ENCODE measurements at places on chromosomes 3 and 15. TPM values are rescaled to one million over a fixed set of nuclear protein-coding genes. Genes with fewer than 3 reads are reported as not detected.

AADAC gene
- not detected for total RNA-seq

CAND2 gene
- 1.2 TPM for total RNA-seq

DNA sequence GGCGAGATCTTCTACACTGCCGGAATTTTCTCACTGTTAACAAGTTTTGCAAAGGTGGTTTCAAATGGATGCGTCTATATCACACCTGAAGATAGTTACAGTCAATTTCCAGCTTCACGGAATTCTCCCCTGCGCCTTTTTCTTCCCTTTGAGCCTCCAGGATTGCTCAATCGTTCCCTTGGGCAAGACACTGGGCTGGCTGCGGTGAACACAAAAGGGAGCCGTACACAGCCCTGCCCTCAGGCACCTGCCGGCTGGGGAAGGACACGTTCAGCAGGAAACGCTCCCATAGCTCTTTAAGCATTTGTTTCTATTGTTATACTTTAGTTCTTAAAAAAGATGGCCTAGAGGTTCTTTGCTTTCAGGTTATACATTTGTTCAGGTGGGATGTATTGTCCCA, 85.7 kb downstream of the C3orf70 start:
- H3K4me3 ChIP-seq = no peak overlapping the region
- H3K27ac ChIP-seq = no peak overlapping the region
- no peaks in the 10 kb centered on the region for H3K36me3 ChIP-seq
- peaks cover 3% of the 10 kb centered on the region for H3K27me3 ChIP-seq
- H3K4me1 ChIP-seq = no peaks in the 10 kb centered on the region
- DNase-seq = no peak

GRCh38 chr15:66658044-66658443, 44.0 kb upstream of the SMAD6 start:
- no peak overlapping the region for H3K27ac ChIP-seq
- no peaks in the 10 kb centered on the region for H3K36me3 ChIP-seq
- DNase-seq = no peak
- H3K4me1 ChIP-seq = no peaks in the 10 kb centered on the region
- H3K27me3 ChIP-seq = no peaks in the 10 kb centered on the region

ZBTB47 gene
- 39.2 TPM for total RNA-seq

MAGEL2 gene
- total RNA-seq = not detected

MYZAP gene
- not detected for total RNA-seq

DNA sequence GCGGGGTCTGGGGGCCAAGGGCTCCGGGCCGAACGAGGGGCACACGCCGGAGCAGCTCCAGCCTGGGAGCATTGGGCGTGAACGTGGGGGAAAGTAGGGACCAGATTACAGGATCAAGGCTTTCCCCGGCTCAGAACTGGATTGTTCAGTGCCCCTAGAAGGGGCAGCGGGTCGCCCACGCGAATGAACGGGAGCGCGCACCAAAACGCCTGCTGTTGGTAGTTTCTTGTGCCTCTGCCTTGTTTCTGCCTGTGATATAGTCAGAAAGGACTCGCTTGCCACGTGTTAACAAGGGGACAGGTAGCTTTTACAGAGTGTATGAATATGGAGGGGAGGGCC, 1.1 kb downstream of the CASR start:
- H3K27ac ChIP-seq = no peak overlapping the region
- peaks cover 21% of the 10 kb centered on the region for H3K27me3 ChIP-seq
- H3K36me3 ChIP-seq = no peaks in the 10 kb centered on the region
- no peak overlapping the region for H3K4me3 ChIP-seq
- H3K4me1 ChIP-seq = no peaks in the 10 kb centered on the region
- DNase-seq = peak; percentile 71

- H3K27me3 ChIP-seq = peaks cover 2% of the 10 kb centered on the region
- H3K4me3 ChIP-seq = no peak overlapping the region
- no peak overlapping the region for H3K27ac ChIP-seq
- H3K36me3 ChIP-seq = no peaks in the 10 kb centered on the region
- H3K4me1 ChIP-seq = peaks cover 15% of the 10 kb centered on the region
- DNase-seq = no peak
These were observed 8.9 kb upstream of the CMTM8 start for GRCh38 chr3:32229565-32229964.

DNA sequence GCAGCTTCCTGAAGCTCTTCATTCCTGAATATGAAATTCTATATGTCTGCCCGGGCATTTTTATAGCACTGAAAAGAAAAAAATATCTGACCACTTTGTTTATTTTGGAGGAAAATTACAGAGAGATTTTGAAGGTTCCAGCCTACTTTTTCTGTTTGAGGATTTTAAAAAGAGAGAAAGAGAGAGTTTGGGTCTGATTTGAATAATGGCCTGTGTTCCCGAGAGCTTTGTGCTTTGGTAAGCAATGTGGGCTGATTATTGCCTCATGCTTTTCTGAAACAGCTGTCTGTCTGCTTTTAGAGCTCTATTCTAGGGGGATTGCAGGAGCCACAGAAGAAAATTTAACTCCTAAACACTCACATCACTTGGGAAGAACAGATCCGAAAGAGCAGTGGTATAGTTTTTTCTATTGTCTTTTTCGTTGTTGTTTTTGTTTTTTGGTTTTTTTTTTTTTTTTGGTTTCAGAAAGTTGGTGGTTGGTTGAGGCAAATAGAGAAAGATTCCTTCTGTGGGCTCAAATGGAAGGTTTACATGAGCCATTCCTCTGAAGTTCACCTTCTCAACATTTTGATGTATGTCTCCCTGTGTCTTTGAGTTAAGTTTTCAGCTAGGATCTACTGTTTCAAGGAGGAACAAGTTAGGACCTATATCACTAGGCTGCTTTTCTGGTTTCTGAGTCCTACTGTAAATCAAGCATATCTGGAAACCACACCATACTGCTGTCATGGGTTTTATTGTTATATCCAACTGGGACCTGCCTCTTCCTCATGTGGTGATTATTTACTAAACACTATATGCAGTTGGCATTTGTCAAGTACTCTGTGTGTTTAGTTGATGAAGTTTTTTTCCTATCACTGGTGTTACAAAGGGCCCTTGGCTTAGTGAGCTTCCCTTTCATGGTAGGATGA, 178.9 kb downstream of the KCNMB2 start:
- no peaks in the 10 kb centered on the region for H3K27me3 ChIP-seq
- H3K4me3 ChIP-seq = no peak overlapping the region
- DNase-seq = no peak

DNA sequence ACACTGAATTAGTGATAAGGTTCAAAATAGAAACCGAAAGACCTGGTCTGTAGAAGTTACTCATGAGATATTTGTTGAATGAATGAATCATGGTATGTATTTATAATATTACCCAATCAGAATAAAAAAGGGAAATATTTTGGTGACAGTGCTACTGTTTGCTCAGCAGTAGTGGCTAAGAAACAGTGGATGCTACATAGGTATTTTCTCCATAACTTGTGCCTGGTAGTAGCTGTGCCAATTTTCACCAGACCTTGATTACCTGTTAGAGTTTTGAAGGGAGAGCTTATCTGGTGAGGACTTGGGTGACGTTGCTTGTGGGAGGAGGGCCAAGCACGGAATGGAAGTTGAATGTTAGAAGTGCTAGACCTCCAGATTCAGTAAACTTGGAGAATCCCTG, 14.3 kb downstream of the LIMD1 start:
- H3K36me3 ChIP-seq = peaks cover 9% of the 10 kb centered on the region
- H3K4me3 ChIP-seq = no peak overlapping the region
- peak; percentile 81 for DNase-seq
- H3K27ac ChIP-seq = peak overlapping the region; percentile 73
- H3K4me1 ChIP-seq = peaks cover 32% of the 10 kb centered on the region

DNA sequence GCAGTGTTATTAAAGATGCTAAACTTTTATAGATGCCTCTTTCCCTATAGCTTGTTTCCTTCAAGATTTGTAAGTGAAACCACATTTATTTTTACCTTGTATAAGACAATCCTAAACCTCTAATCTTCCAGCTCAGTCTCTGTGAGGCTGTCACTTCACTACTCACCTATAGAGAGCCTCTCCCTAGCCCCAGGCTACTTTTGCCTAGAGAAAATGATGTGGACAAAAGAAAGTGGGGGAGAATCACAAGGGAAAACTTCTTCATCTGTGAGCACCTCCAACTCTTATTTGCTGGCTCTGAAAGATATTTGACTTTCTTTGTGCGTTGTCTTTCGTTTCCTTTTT, 74.9 kb upstream of the SCN5A start:
- H3K27me3 ChIP-seq = peaks cover 10% of the 10 kb centered on the region
- peaks cover 2% of the 10 kb centered on the region for H3K4me1 ChIP-seq
- no peak overlapping the region for H3K4me3 ChIP-seq
- H3K27ac ChIP-seq = no peak overlapping the region

GRCh38 chr3:197545571-197545970, 10.2 kb downstream of the BDH1 start:
- no peaks in the 10 kb centered on the region for H3K4me1 ChIP-seq
- H3K4me3 ChIP-seq = no peak overlapping the region
- no peak for DNase-seq
- H3K27me3 ChIP-seq = no peaks in the 10 kb centered on the region
- H3K36me3 ChIP-seq = no peaks in the 10 kb centered on the region
- no peak overlapping the region for H3K27ac ChIP-seq

GRCh38 chr3:21331321-21331720, 419.7 kb downstream of the ZNF385D start:
- DNase-seq = no peak
- H3K27ac ChIP-seq = no peak overlapping the region
- H3K4me3 ChIP-seq = no peak overlapping the region
- H3K4me1 ChIP-seq = no peaks in the 10 kb centered on the region

CDHR4 gene
- not detected for total RNA-seq

CFAP92 gene
- total RNA-seq = not detected

GOLIM4 gene
- total RNA-seq = 50.1 TPM

DNA sequence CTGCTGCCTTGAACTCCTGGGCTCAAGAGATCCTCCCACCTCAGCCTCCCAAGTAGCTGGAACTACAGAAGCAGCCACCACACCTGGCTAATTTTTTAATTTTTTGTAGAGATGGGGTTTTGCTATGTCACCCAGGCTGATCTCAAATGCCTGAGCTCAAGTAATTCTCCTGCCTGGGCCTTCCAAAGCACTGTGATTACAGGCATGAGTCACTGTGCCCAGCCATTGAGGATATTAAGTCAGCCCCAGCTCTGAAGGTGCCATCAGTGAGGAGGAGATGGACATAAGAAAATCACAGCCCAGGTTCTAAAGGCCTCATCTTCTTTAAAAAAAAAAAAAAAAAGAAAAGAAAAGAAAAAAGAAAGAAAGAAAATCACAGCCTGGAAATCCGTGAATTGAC, 26.6 kb upstream of the PSTPIP1 start:
- H3K4me3 ChIP-seq = no peak overlapping the region
- H3K27me3 ChIP-seq = peaks cover 33% of the 10 kb centered on the region
- H3K4me1 ChIP-seq = peaks cover 5% of the 10 kb centered on the region

- no peak overlapping the region for H3K4me3 ChIP-seq
- H3K27me3 ChIP-seq = no peaks in the 10 kb centered on the region
- H3K36me3 ChIP-seq = peaks cover 24% of the 10 kb centered on the region
These were observed 15.3 kb downstream of the SNX1 start for GRCh38 chr15:64110950-64111678.

DISP2 gene
- 0.36 TPM for total RNA-seq

EFL1 gene
- total RNA-seq = 30.9 TPM

- H3K27ac ChIP-seq = peak overlapping the region; percentile 92
- peak; percentile 42 for DNase-seq
- H3K27me3 ChIP-seq = no peaks in the 10 kb centered on the region
These were observed 1.4 kb downstream of the MBNL1 start for GRCh38 chr3:152269831-152270734.

RARB gene
- 4.1 TPM for total RNA-seq

DNA sequence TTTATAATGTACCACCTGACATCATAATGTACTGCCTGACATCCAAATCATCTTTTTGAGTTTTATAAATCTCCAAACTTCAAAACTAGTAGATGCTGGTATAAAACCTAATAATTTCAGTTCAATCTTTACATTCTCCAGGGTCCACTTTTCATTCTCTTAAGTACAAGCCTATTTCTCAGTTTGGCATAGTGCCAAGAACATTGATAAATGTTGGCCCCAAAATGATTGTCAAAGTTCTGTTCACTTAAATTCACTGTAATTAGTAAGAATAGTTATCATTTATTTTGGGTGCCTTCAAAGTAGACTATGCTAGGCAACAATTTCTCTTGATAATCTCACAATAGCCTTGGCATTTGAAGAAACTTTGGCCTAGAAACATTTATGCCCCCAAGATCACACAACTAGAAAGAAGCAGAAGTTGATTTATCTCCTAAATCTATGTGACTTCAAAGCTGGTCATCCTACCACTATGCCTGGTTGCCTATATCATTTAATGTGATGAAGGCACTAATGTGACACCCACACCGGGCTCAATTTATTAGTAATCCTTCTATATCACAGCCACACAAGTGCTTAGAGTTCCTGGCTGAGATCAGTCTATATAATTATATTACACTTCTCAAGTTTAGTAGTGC, 101.7 kb downstream of the ZNF609 start:
- H3K4me1 ChIP-seq = peaks cover 16% of the 10 kb centered on the region
- H3K27ac ChIP-seq = no peak overlapping the region
- H3K27me3 ChIP-seq = no peaks in the 10 kb centered on the region
- no peak overlapping the region for H3K4me3 ChIP-seq

DNA sequence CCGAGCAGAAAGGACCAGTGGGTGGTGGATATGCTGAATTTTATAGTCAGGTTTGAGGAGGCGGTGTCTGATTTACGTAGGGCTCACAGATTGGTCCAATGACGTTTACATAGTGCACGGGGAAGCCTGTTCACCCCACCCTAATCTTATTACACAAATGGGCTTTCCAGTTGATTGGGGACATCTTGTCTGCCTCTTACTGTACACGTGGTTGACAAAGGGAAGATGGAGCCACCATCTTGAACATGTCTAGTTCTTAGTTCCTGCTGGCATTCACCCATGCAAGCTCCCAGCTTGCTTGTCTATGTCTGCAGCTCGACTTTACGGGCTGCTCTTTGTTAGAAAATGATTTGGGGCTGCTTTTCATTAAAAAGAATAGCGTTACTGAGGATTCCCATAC, 332.0 kb upstream of the SLCO3A1 start:
- no peaks in the 10 kb centered on the region for H3K36me3 ChIP-seq
- H3K4me3 ChIP-seq = no peak overlapping the region
- no peak for DNase-seq
- peak overlapping the region; percentile 40 for H3K27ac ChIP-seq
- peaks cover 37% of the 10 kb centered on the region for H3K4me1 ChIP-seq

SPATA12 gene
- total RNA-seq = not detected

HYAL1 gene
- under 0.01 TPM for total RNA-seq

- no peak for DNase-seq
- H3K27me3 ChIP-seq = no peaks in the 10 kb centered on the region
- H3K36me3 ChIP-seq = no peaks in the 10 kb centered on the region
- no peaks in the 10 kb centered on the region for H3K4me1 ChIP-seq
- no peak overlapping the region for H3K27ac ChIP-seq
These were observed 68.4 kb downstream of the PPCDC start for GRCh38 chr15:75091814-75092213.

GLDN gene
- total RNA-seq = 0.59 TPM

CLDN16 gene
- total RNA-seq = under 0.01 TPM

DNA sequence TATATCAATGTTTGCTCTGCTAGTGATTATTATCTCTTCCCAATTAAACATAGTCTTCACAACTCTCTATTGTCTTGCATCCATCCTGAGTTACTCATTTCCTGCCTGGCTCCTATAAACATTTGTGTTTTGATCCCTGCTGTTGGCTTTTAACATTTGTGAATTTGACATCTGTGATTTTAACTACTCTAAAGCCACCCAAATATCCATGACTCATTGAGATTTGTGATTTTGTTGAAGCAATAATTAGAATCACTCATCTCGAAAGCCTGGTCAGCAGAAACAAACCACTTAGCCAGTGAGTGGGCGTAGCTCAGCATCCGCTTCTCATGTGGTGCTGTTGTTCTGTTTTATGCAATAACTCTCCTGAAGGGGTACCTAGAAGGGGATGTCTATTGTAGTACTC, 174.3 kb upstream of the ZBTB20 start:
- H3K27me3 ChIP-seq = no peaks in the 10 kb centered on the region
- peaks cover 24% of the 10 kb centered on the region for H3K4me1 ChIP-seq
- H3K4me3 ChIP-seq = no peak overlapping the region
- no peaks in the 10 kb centered on the region for H3K36me3 ChIP-seq

- H3K4me3 ChIP-seq = no peak overlapping the region
- H3K27me3 ChIP-seq = no peaks in the 10 kb centered on the region
- no peak for DNase-seq
These were observed 8.7 kb upstream of the TMEM212 start for GRCh38 chr3:171834461-171834801.

Measured in osteoblast (primary cell).